ENCODE measurements at places on chromosomes 2 and 18. TPM values are rescaled to one million over a fixed set of nuclear protein-coding genes. Genes with fewer than 3 reads are reported as not detected.

Gene HSPE1
- 30.2 TPM for total RNA-seq

Gene CPO
- total RNA-seq: not detected

Gene UGT1A4
- total RNA-seq: 0.83 TPM

Gene SMPD4
- 39.7 TPM for total RNA-seq

DNA sequence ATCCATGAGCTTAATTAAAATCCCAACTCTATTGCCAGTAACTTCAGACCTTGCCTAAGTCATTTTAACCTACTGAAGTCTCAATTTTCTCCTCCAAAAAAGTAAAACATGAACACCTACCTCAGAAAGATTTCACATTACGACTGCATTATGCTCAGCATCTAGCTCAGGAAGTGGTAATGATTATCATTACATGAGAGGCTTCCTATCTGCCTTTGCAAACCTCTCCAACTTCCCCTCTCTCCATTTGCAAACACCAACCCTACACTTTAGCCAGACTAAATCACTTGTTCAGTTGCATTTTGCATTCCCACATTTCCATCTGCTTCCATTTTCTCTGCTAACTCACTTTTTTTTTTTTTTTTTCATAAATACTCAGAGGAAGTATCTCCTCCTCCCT lies 6.8 kb downstream of the SLC38A11 start:
- no peak for DNase-seq

- peak; percentile 87 for DNase-seq
These were observed 11.7 kb upstream of the CNGA3 start for GRCh38 chr2:98334439-98335078.

GRCh38 chr2:7437141-7437540 lies 519.9 kb downstream of the RNF144A start:
- no peak for DNase-seq

- DNase-seq: no peak
These were observed 42.3 kb downstream of the ATP9B start for GRCh38 chr18:79111483-79111882.

DNA sequence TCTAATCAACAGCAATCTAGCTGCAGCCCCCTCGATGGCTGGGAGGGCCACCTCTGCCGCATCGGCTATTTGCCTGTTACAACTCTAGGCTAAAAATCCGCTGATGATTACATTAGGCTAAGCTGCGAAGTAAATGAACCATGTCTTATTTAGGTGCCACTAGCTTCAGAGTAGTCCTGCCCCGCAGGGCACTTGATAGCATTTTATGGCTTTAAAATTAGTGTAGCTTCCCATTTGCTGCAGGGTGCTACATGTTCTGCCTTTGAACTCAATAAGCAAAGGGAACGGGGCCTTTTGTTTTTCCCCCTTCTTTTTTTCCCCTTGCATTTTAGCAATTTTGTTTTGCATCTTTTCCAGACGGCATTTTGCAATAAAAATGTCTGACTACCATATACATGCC lies 270.2 kb downstream of the GBX2 start:
- DNase-seq: no peak

- DNase-seq: peak; percentile 81
These were observed 70.3 kb upstream of the DSG1 start for GRCh38 chr18:31247574-31248199.

DNA sequence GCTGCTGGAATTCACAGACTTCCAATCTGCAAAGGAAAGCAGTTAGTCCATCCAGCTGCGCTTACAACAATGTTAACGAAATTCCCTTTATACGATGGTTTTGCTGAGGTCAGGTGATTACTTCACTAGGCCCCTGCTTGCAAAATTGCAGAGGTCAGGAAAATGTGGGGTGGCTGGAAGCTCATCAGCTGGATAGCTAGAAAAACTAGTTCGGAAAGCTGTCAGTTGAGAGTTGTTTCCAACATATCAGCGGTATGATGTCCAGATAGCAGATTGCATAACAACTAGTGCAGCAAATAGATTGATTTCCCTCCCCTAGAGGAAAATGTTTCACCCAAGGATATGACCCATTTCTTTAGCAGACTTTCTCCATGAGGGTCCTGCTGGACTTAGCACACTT lies 2021.1 kb upstream of the CELF4 start:
- no peak for DNase-seq

GRCh38 chr18:12890964-12891363 lies 6.9 kb upstream of the PTPN2 start:
- no peak for DNase-seq
